ENCODE measurements at places on chromosomes 6 and 20. TPM values are rescaled to one million over a fixed set of nuclear protein-coding genes. Genes with fewer than 3 reads are reported as not detected.

The IL17F gene
- not detected for total RNA-seq

The BMP2 gene
- total RNA-seq = 0.57 TPM

The UFL1 gene
- 8.2 TPM for total RNA-seq

The TTI1 gene
- total RNA-seq = 22.8 TPM

The PSMB1 gene
- 232 TPM for total RNA-seq

The EFCAB8 gene
- total RNA-seq = not detected

The PLEKHG1 gene
- 0.40 TPM for total RNA-seq

The QKI gene
- 67.2 TPM for total RNA-seq

The AHI1 gene
- total RNA-seq = 12.3 TPM

The LY6G6C gene
- total RNA-seq = not detected

The ENPP5 gene
- total RNA-seq = not detected

The TEAD3 gene
- total RNA-seq = 4.5 TPM

The ARFGAP1 gene
- total RNA-seq = 79.0 TPM

The SEL1L2 gene
- not detected for total RNA-seq

The FRMD1 gene
- 0.02 TPM for total RNA-seq

The KCNK5 gene
- 1.1 TPM for total RNA-seq

The SIRPD gene
- total RNA-seq = not detected

Data from A549 treated with CpdA at 1 μM for 4 hours (cell line).